GDM1 (cell line): ENCODE measurements at places on chromosomes 1 and 21.

DNA sequence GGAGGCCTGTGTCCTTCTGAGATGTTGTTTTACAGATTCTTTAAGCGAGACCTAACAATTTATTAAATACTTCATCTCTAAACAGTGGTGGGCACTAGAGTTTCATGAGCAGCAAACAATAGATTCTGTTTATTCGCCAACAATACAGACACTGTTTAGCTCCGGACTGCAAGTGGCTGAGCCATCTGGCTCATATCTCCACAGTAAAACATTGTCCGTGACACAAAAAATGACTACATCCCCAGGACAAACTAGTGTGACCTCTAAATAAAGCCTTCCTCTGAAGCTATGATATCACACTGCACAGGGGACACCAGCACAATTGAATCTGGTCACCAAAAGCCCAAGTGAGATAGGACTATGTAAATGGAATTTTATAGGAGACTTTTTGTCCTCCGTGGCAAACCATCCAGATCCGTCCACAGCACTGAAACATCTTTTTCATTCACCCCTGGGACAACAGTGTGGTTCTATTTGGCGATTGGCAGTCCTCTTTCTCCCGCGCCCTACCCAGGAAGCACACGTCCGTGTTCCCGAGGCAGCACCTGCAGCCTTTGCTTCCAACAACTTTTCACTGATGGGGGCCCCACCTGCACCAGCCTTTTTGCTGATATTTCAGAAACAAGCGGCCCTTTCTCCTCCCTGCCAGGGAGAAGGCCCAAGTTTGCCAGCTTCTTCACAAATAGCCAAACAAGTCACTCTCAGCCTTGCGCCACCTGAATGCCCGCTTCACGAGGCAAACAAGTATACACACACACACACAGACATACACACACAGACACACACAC lies 47.4 kb downstream of the OLIG1 start:
- DNase-seq, result no peak

- DNase-seq, result no peak
Observed at GRCh38 chr1:55947446-55947845, 631.9 kb downstream of the PLPP3 start.

GRCh38 chr1:201673093-201673492 lies 134.2 kb downstream of the NAV1 start:
- no peak for DNase-seq

DNA sequence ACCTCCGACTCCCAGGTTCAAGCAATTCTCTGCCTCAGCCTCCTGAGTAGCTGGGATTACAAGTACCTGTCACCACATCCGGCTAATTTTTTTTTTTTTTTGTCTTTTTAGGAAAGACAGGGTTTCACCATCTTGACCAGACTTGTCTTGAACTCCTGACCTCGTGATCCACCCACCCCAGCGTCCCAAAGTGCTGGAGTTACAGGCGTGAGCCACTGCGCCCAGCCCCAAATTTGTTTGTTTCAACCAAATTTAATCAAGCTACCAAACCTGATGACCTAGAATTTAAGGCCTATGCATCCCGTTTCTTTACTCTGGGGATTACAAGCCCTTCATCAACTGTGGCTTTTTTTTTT lies 58.3 kb upstream of the TBX15 start:
- DNase-seq, result no peak

DNA sequence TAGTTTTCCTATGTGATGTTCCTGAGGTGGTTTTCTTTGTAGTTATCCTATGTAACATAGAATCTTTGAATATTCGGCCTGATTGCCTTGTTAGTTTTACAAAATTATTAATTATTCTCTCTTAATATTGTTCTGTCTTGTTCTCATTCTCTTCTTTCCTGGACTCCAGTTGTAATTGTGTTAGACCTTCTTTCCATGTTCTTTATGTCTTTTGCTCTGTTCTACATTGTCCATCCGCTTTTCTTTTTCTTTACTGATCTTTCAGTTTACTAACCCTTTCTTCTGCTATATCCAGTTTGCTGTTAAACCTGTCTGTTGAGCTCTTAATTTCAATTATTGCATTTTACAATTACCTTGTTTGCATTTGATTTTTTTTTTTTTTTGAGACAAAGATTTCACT lies 89.3 kb downstream of the PEX14 start:
- DNase-seq, result no peak

DNA sequence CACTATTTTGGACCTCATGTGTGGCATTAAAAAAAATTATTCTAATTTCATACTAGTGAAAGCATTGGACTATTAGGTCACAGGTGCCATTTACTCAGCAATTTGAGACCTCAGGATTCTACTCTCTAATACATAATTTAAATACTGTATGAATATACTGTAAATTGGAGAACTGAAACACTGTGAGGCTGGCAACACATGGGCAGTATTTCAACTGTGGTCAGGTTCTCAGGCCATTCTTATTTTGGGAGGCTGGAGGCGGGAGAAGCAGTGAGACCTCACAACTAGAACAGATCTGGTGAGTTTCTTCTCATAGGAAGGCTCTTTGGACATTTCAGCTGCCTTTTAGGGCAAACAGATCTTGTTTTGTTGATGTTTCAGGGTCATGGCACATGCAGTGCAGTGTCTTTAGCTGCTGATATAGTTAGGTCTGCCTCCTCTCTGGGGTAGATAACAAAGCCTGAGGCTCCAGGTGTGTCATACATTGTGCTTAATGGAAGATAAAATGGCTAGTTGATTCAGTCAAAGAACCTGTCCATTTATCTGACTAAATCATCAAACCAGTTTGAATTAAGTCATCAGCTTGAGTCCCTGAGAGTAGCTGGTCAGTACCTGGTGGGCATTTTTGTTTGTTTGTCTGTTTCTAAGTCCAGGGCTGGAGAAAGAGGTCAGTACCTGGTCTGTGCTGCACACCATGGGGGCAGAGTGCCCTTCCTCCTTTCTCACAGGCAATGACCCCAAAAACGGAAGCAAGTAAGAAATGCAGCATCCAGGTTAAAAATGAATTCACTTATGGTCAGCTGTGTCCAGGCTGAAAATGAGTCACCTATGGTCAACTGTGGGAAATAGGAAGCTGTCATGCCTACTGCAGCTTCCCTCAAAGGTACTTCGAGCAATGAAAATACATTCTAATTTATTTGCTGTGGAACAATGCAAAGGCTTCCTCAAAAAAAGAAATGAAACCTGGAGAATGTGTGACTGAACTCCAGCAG lies 216.2 kb downstream of the SDCCAG8 start:
- DNase-seq, result no peak

DNA sequence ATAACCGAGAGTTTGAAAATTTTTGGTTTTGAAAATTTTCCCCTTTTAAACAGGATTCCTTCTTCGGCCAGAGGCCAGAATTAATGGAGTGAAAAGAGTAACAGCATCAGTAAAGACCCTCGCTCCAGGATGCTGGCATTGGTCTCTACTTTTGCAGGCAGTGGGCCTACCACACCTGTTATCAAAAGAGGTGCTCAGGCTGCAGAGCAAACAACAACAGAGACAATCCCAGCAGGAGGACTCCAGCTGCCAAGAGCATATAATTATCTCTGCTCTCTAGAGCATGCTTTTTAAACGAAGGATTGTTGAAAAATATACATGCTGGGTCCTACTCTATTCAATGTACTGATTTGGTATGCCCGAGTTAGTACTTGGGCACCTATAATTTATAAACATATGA lies 1048.5 kb downstream of the PLA2G4A start:
- DNase-seq, result no peak

GRCh38 chr1:39877231-39877778 lies 6.0 kb downstream of the TRIT1 start:
- DNase-seq, result no peak

- DNase-seq, result no peak
Observed at GRCh38 chr21:29513535-29513934, 214.8 kb downstream of the BACH1 start.

- no peak for DNase-seq
Observed at GRCh38 chr1:209433649-209434031, 149.9 kb upstream of the CAMK1G start.

- DNase-seq, result no peak
Observed at GRCh38 chr1:13494712-13495111, 19.1 kb downstream of the LRRC38 start.

DNA sequence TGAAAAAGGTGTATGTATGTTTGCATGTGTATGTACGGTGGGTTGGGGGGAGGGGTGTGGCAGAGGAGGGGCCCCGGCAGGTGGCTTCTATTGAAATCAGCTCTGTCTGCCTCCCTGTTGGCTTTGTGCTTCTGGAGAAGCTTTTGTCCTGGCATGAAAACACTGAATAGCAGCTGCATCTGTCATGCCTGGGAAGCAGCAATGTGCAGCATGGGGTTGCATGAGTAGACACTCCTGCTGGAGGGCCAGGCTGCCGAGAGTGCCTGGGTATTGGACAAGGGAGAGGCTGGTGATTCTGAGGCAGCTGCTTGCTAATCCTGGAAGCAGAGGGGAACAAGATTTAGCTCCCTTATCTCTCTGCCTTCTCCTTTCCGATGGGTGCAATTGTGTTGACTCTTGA lies 20.5 kb downstream of the MAPKAPK2 start:
- DNase-seq, result no peak

GRCh38 chr1:18191037-18191436 lies 83.4 kb downstream of the IGSF21 start:
- DNase-seq, result no peak

DNA sequence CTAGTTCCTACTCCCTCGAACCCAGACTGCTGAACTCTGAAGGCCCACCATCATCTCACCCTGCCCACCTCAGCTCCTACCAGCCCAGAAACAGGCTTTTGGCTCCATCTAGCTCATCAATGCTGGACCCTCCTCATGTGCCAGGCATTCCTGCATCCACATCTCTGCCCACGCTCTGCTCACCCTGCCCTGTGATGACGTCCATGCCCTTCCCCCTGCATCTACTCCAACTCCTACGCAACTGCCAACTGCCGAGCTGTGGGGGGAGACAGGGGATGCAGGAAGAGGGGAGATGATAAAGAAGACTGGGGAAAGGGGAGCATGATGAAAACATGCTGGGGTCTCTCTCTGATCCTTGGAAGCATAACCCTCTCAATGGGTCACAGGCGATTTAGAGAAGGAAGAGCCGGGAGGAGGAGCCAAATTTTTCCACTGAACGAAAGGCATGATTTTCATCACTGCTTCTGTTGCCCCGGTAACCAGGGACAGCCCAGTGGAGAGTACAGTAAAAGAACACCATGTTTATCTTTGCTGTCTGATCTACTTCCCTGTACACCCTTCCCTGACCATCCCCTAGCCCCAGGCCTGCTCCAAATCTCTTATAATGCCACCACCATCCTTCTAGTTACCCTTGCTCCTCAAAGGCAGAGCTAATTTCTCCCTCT lies 44.3 kb downstream of the CD34 start:
- DNase-seq, result no peak

GRCh38 chr1:6596886-6597776 lies 5.5 kb downstream of the KLHL21 start:
- no peak for DNase-seq

GRCh38 chr1:242189591-242189990 lies 190.7 kb upstream of the MAP1LC3C start:
- DNase-seq, result no peak

DNA sequence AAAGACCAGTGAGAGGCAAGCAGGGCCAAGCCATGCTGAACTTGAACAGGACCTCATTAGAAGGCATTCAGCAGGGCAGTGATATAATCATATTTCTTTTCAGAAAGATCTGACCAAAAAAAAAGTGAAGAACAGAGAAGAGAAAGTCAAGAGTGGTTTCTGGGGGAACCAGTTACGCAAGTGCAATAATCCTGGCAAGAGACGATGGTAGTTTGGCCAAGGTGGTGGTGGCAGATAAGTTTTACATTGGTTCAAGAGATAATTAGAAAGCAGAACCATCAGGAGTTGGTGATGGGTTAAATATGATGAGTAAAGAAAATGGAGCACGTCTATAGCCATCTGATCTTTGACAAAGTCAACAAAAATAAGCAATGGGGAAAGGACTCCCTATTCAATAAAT lies 54.3 kb downstream of the ZSWIM5 start:
- DNase-seq, result no peak

- DNase-seq, result no peak
Observed at GRCh38 chr1:232998138-232998537, 47.7 kb downstream of the NTPCR start.

DNA sequence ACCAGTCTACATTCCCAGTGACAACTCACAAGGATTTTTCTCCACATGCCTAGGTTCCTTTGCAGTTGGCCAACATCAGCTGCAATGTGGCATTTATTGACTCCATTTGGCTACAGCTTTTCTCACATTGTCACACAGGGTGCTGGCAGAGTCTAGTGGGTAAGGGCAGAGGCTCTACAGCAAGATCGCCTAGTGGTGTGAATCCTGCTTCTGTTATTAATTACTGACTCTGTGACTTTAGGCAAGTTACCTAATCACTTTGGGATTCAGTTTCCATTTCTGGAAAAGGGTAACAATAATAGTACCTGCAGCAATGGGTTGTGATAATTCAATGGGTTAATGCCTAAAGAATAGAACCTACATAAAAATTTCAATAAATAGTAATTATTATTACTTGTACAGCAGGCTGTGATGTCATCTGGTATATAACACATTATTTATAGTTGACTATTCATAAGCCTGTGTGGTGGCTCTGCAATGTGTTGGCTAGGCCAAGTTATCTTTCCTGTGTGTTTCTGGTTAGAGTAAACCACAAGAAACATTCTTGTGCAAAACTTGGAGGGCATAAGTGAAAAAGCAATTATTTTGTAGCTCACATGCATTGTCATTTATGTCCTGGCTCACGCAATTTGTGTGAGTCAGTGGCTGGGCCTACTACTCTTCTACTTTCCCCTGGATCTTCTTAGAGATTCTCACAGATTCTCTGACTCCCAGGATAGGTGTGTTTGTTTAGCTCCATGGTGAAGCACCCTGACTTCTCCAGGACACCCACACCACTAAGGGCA lies 59.5 kb downstream of the PTGS2 start:
- no peak for DNase-seq

DNA sequence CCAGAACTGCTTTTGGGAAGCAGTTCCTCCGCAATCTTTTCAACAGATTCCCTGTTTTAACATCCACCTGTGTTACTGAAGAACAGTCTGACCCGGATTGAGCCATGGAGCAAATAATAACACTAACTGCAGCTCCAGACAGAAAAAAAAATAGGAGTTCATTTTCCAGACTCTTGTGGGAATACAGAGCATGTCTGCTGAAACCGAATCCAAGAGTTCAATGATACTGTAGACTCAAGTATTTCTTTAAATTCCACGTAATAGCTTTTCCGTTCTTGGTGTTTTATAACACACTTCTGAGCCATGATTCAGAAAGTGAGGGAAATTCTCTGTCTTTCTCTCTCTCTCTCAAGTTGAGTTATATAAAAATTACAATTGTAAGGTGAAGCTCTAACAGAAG lies 60.6 kb downstream of the DDAH1 start:
- no peak for DNase-seq
